ENCODE measurements at places on chromosomes 5 and 9. TPM values are rescaled to one million over a fixed set of nuclear protein-coding genes. Genes with fewer than 3 reads are reported as not detected.

The MLANA gene
- not detected for total RNA-seq

The SPINK1 gene
- total RNA-seq: 3.0 TPM

The LCN12 gene
- total RNA-seq: 2.5 TPM

The MYMK gene
- total RNA-seq: not detected

DNA sequence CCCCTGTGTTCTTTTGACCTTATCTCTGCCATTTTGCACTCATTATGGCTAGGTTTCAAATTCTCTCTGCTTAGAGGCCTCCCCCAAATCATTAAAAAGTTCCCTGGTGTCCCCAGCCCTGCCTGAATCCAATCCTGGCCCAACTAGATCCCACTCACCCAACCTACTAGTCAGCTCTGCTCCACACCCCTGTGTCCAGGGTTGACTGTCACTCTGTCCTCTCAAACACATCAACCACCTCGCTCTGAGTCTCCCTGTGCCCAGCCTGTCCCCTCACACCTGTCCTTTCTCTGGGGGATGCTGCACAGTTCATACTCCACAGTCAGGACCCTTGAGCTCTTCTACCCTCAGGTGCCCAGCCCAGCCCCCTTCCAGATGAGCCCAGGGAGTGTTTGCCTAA is 154.2 kb upstream of the SV2C start:
- no peak for DNase-seq

DNA sequence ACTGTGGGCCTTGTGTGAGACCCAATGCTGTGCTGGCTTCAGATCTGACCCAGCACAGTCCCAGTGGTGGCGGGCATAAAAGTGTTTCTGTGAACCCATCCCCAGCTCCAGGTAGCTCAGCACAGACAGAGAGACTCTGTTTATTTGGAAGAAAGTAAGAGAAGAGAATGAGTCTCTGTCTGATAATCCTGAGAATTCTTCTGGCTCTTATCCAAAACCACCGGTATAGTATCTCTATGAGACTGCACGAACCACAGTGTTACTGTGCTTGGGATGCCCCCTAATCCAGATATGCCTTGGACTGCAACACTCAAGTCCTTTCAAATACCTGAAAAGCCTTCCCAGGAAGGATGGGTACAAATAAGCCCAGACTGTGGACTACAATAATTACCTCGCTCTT is 1660.8 kb upstream of the ACO1 start:
- no peak for DNase-seq

GRCh38 chr9:3735251-3735650 is 209.4 kb upstream of the RFX3 start:
- DNase-seq: no peak

The NUTM2F gene
- not detected for total RNA-seq

The HTR4 gene
- not detected for total RNA-seq

GRCh38 chr5:105506692-105507277 is 1944.2 kb upstream of the NUDT12 start:
- DNase-seq: no peak

DNA sequence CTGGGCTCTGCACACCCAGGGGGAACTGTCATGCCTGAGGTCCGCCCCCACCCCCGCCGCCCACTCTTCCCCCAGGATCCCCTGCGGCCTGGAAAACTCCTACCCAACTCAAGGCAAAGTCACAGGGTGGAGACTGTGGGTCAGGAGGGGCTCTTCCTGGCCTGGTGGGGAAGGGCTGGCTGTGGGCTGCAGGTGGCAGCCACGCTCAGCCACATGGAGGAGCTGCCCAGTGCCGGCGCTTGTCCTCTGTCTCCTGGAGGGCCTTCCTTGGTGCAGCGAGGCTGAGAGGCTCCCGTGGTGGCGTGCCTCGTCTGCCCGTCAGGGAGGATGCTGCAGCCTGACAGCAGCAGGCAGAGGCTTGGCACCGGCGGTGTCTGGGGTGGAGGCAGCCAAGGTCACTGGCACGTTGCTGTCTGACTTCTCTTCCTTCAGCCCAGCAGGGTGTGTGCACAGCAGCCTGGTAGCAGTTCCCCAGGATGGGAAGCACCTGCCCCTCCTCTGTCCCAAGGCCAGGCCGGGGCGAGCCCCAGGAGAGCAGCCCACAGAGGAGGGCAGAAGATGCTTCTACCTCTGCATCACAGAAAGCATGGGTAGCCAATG is 78.1 kb downstream of the ADAMTS2 start:
- no peak for DNase-seq

- no peak for DNase-seq
Measured at GRCh38 chr9:6214903-6215302, 704 bp upstream of the IL33 start.

GRCh38 chr9:77887662-77888061 is 143.9 kb downstream of the GNAQ start:
- DNase-seq: no peak

The BARHL1 gene
- not detected for total RNA-seq

The PDLIM4 gene
- 9.9 TPM for total RNA-seq

GRCh38 chr9:108642871-108643270 is 212.9 kb downstream of the ACTL7B start:
- DNase-seq: no peak

DNA sequence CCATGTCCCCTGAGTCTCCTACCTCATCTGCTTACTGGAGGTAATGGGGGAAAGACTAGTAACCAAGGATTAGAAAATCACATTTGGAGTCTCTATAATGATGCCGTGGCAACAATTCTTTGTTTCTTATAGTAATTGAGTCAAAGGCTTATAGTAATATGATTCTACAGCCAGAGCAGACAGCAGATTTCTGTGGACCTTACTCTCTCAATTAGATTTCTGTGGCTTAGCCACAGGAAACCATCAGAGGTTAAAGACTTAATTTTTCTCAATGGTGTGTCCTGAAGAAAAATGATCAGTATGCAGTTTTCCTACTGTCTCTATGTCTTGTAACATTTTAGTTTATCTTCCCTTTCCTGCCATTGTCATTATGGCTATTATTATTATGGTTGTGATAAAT is 59.3 kb upstream of the CD180 start:
- DNase-seq: no peak

GRCh38 chr9:38043931-38044623 is 24.9 kb downstream of the SHB start:
- DNase-seq: no peak

The ADGRV1 gene
- total RNA-seq: 0.49 TPM

The TMEM232 gene
- 0.21 TPM for total RNA-seq

GRCh38 chr9:131812116-131812790 is 72.4 kb upstream of the RAPGEF1 start:
- DNase-seq: no peak

GRCh38 chr5:39713250-39713916 is 288.6 kb upstream of the DAB2 start:
- DNase-seq: peak; percentile 91

- DNase-seq: no peak
Measured at GRCh38 chr9:295576-295975, 80.9 kb downstream of the DOCK8 start.

DNA sequence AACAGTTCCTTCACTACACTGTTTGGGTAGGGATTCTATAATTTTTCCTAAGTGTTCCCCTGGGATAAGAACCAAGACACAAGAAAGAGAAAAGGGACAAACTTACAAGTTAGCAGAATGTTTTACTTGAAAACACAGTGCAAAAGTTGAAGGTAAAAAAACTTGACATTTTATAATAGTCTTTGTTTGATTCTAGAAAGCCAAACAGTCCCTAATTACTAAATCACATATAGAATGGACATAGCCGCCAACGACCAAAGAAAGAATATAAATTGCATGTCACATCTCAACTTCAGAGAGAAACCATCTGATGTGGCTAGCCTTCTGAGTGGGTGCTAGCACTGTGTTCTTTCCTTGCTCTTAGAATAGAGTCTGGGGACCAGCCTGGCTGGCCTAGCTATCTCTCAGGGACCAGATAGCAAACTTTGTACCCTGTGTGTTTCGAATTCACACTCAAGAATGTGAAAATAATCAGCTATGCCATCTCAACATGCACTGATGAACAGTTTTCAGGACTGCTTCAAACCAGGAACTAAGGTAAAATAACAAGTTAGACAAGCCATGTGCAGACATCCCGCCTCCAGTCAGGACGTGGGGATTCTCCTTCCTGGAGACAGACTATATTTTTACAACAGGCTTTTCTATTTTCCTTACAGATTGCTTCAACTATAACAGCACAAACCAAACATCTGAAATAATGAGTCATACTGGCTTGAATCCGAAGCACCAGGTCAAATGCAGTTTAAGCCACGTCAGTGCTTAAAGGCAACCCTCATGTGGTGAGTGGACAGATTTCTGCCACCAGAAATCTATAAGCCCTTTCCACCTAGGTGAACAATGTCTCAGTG is 53.7 kb downstream of the LHFPL2 start:
- DNase-seq: peak; percentile 77

- DNase-seq: no peak
Measured at GRCh38 chr5:3602785-3603502, 7.3 kb downstream of the IRX1 start.

GRCh38 chr5:150604010-150604409 is 36.5 kb upstream of the SYNPO start:
- DNase-seq: no peak

All from Panc1 (cell line).